ENCODE measurements at places on chromosomes 5 and 9. TPM values are rescaled to one million over a fixed set of nuclear protein-coding genes. Genes with fewer than 3 reads are reported as not detected.

- DNase-seq, result no peak
Measured at GRCh38 chr5:10839916-10840599, 79.0 kb upstream of the DAP start.

- no peak for DNase-seq
Measured at GRCh38 chr9:123302348-123303214, 34.2 kb upstream of the STRBP start.

PBX3 gene
- total RNA-seq, result 23.9 TPM

- no peak for DNase-seq
Measured at GRCh38 chr5:14256756-14257393, 113.7 kb downstream of the TRIO start.

- no peak for DNase-seq
Measured at GRCh38 chr5:178551059-178551458, 39.1 kb downstream of the COL23A1 start.

- no peak for DNase-seq
Measured at GRCh38 chr5:67679184-67679841, 482.7 kb upstream of the CD180 start.

GRCh38 chr5:89686081-89686765 is 723.3 kb downstream of the CETN3 start:
- no peak for DNase-seq

GRCh38 chr5:12023614-12024241 is 119.5 kb upstream of the CTNND2 start:
- DNase-seq, result no peak

FOXD4L3 gene
- total RNA-seq, result 0.78 TPM

DNA sequence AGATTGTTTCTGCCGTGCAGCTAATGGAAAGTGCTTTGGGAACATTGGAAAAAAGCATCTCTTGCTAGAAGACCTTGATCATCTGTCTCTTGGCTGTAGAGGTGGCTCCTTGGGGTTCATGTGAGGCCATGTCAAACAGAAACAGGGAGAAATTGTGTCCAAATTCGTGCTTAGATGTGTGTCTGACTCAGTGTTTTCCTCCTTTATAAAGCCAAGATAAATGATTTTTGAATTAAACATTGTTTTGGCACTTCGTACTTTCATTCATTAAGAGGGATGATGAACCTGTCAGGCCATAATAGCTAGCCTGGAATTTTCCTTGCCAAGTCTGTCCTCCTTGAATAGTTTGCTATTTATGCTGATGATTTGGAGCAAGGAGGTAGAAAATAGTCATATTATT is 143.8 kb downstream of the FBXL7 start:
- DNase-seq, result no peak

- DNase-seq, result no peak
Measured at GRCh38 chr9:25374281-25374680, 304.0 kb downstream of the TUSC1 start.

DNA sequence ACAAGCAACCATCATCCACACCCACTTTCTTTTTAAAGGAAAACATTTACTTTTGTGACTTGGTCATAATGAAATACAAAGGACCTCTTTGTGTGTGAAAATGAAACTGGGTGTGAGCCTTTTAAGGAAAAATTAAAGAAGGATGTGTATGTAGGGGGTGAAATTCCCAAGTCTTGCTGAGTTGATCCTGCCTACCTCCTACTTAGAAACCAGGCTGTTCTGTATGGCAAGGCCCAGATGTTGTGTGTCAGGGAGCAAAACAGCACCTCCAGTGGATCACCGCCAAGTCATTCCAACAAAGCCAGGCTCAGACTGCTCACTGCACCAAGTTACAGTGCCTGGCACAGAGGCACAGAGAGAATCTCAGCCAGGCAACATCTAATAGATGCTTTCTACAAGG is 198.5 kb upstream of the FBN2 start:
- DNase-seq, result peak; percentile 11

DNA sequence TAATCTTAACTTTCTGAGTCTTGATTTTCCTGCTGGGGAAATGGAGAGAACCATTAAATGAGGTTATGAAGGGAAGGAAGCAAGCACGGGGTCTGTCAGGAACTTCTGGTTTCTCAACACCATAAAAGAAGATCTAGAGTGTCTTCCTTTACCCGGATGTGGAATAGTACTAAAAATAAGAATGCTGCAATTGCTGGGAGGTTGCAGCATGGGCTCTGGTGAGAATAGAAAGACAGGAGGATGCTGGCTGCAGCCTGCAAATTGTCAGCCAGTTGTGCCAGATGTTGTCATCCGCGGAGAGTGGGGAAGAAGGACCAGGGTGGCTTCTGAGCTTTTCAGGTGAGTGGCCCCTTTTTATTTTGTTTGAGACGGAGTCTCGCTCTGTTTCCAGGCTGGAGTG is 69.3 kb upstream of the STC2 start:
- DNase-seq, result no peak

DNA sequence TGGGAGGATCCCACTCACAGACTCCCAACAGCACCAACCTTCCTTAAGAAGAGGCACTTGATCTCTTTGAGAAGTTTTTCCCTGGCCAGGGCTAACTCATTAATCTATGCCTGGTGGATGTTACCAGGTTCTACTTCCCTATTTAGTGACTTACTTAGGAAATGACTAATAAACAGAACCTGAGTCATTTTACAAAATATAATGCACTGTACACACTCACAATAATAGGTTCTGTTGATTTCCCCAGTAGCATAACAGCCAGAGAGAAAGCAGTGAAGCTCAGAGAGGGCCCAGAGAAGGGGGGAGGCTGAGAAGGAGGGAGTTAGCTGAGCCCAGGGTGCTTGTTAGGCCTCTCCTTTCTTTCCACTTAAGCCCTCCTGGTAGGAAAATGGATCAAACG is 27.1 kb downstream of the FRMD3 start:
- DNase-seq, result no peak

DNA sequence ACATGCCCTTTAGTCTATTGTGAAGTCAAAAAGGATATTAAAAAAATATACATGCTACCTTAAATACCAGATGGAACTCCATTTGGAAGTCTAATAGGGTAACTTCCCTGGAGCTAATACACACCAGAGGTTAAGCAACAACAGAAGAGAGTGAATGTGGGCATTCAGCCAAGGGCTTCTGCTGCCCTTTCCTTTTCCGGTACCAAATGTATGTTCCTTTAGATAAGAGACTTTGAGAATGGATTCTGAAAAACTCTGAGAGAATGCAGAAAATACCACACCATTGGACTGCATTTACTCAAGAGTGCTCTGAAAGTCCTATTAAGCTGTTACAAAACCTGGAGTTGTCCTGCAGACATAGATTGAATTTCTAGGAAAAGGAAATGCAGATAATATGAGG is 23.8 kb upstream of the TRPM3 start:
- no peak for DNase-seq

PRRX2 gene
- total RNA-seq, result 66.1 TPM

OR1J2 gene
- not detected for total RNA-seq

DNA sequence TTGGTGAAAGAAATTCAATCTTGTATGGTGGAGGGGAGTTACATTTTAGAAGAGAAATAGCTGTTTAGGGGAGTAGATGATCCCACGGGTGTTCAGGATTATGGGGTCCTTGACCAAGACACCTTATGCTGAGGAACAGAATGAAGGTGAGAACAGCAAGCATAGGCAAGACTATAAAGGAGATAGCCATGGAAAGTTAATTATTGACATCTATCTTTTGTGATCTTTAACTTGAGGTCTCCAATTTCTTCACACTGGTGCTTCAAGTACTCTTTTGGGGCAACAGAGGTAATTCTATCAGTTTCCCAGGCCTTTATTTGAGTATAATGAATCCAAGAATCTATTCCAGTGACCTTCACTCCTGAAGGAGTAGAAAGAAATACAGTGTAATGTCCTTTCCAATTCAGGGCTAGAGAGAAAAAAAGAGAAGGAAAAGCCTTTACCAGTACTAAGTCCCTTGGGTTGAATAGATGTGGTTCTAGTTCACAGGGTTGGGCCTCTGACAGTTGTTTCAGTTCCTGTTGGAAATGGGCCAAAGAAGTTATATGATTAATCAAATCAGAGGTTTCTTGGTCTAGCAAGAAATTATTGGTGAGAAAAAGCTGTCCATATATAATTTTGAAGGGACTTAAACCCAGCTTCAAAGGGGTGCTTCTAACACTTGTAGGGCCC is 2104.1 kb upstream of the ACO1 start:
- DNase-seq, result no peak

DNA sequence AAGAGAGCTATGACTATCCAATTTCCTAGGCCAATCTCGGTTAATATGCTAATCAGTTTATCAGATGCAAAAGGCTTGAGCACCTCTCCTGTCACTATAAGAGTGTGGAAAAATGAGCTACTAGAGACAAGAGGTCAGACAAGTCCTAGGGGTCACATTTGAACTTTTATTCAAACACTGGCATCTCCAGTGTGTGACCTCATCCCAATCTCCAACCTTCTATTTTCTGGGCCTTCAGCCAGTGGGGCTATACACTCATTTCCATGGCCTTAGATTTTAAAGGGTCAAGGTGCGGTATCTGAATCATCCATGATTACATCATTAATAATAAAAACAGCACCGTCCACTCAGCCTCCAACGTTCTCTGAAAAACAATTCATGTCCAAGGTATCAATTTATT is 139.6 kb upstream of the LRRTM2 start:
- no peak for DNase-seq

GRCh38 chr9:35105571-35106342 is 2.8 kb upstream of the STOML2 start:
- no peak for DNase-seq

GRCh38 chr5:68353605-68354004 is 138.0 kb downstream of the PIK3R1 start:
- DNase-seq, result no peak

DNA sequence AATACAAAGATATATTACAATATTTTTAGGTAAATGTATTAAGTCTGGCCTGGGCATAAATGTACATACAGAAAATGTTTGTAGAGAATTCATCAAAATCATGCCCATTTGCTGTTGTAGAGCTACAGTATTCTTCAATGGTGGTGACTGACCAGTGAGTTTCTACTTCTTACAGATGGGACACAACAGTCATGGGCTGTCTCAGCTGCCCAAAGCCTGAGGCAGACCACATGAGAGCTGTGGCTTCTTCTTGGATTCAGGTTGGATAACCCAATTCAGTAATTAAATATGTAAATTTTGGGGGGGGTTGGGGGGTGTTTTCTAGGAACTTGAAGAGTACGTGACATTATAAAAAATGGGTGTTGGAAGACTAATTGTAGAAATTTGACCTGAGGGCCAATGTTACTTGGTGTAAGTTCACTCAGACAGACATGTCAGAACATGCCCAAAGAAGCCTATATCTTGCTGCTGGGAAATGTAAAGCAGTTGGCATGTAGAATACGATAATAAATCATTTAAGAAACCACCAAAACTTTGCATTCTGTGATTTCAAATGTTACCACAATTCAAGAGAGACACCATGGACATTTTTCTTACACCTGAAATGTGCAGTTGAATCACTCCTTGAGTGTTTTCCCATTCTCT is 17.9 kb downstream of the STARD4 start:
- no peak for DNase-seq

- no peak for DNase-seq
Measured at GRCh38 chr9:17795744-17796143, 216.9 kb downstream of the SH3GL2 start.

PCDHA1 gene
- total RNA-seq, result not detected

DNA sequence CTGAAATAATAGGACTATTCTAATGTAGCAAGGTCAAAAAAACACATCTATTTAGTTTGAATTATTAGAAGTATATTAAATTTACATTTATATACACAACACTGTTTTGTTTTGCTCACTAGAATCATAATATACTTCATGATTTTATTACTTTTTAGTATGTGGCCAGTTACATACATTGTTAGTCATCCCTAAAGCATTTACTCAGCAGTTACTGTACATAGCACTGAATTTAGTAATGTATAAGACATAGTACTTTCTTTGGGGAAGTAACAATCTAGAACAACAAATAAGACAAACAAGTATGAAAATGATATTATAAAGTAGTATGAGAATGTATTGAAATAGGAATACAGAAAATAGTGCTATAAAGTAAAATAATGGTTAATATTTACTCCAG is 28.2 kb downstream of the ERCC8 start:
- DNase-seq, result no peak

MROH2B gene
- not detected for total RNA-seq

- DNase-seq, result no peak
Measured at GRCh38 chr9:13139641-13140171, 139.8 kb downstream of the MPDZ start.

- no peak for DNase-seq
Measured at GRCh38 chr5:16536818-16537217, 71.2 kb upstream of the ZNF622 start.

DNA sequence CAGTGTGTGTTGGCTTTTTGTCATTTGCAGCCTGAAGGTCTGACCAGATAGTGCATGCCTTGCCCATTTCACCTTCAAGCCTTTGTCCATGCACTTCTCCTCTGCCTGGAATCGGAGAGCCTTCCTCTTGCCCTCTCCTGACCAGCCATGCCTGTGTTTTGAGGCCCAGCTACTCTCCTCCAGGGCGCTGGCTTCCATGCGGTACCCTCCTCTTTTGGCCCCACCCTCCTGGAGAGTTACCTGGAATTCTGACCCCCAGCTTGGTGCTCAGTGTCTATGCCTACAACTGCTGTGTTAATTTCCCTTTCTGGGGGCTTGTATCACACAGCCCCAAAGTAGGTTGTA is 52.5 kb downstream of the CXXC5 start:
- no peak for DNase-seq

GRCh38 chr5:139912158-139912557 is 116.5 kb downstream of the PSD2 start:
- no peak for DNase-seq
